Activated CD4-positive, alpha-beta T cell treated with anti-CD3 and anti-CD28 coated beads for 36 hours (primary cell): ENCODE measurements at places on chromosomes 4 and X.

DNA sequence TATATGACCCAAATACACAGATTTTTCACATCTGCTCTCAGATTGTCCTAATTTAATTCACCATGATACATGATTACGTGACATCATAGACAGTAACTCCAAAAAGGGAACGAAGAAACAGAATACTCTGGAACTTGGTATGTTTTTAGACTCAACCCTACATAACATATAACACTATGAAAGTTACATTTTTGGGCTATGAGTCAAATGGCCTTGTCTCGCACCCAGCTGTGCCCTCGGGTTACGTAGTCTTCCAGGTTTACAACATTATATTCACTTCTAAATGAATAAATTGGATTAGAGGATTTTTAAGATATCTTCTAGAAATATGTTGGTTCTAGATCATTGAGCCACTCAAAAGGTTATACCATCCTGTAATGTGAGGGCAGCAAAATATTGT lies 2089.6 kb upstream of the TENM3 start:
- no peaks in the 10 kb centered on the region for H3K36me3 ChIP-seq
- no peak for DNase-seq
- H3K27me3 ChIP-seq, result no peaks in the 10 kb centered on the region
- no peak overlapping the region for H3K4me3 ChIP-seq
- no peaks in the 10 kb centered on the region for H3K4me1 ChIP-seq

DNA sequence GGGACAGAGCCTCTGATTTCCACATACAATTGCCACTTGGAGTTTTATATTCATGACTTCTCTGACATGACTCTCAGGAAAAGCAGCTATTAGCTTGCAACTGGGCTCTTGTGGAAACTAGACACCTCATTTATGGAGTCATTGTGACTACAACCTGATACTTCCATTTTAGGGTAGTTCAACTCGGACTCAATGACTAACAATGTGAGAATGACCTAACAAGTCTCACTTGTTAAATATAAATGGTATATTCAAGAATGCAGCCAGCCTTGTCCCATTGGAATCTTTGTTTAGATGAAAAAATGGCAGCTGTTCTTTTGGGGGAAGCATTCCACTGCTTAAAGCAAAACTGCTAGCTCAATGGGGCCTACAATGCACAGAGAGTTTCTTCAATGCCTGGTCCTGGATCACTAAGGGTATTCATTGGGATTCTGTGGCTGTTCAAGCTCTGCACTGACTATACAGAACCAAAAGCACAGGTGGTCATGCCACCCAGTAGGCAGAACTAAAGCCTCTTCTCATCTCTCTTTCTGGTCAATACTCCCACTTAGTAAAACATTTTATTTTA lies 36.5 kb upstream of the GLRA3 start:
- no peak for DNase-seq
- no peak overlapping the region for H3K4me3 ChIP-seq
- H3K36me3 ChIP-seq, result no peaks in the 10 kb centered on the region
- no peak overlapping the region for H3K27ac ChIP-seq
- H3K4me1 ChIP-seq, result no peaks in the 10 kb centered on the region
- no peaks in the 10 kb centered on the region for H3K27me3 ChIP-seq

GRCh38 chrX:40151211-40152172 lies 53.7 kb upstream of the BCOR start:
- peaks cover 4% of the 10 kb centered on the region for H3K4me1 ChIP-seq
- peaks cover 5% of the 10 kb centered on the region for H3K36me3 ChIP-seq
- H3K27ac ChIP-seq, result no peak overlapping the region
- no peaks in the 10 kb centered on the region for H3K27me3 ChIP-seq

DNA sequence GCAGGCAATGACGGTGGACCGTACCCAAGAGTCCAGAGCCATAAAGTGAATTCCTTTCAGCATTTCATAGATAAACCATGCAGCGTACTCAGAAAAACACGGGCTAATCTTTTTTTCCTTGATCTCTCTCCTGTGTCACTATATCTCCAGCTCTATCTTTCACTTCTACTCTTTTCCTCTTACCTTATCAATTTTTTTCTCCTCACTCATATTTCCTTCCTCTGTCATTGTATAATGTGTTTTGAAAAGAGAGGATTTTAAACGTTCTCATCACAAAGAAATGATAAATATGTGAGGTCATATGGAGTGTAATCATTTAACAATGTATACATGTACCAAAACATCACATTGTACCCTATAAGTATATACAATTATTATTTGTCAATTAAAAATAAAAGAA lies 176.5 kb downstream of the CPE start:
- H3K4me3 ChIP-seq, result no peak overlapping the region
- no peak overlapping the region for H3K27ac ChIP-seq
- H3K4me1 ChIP-seq, result no peaks in the 10 kb centered on the region
- peaks cover 8% of the 10 kb centered on the region for H3K27me3 ChIP-seq
- no peak for DNase-seq
- H3K36me3 ChIP-seq, result no peaks in the 10 kb centered on the region

DNA sequence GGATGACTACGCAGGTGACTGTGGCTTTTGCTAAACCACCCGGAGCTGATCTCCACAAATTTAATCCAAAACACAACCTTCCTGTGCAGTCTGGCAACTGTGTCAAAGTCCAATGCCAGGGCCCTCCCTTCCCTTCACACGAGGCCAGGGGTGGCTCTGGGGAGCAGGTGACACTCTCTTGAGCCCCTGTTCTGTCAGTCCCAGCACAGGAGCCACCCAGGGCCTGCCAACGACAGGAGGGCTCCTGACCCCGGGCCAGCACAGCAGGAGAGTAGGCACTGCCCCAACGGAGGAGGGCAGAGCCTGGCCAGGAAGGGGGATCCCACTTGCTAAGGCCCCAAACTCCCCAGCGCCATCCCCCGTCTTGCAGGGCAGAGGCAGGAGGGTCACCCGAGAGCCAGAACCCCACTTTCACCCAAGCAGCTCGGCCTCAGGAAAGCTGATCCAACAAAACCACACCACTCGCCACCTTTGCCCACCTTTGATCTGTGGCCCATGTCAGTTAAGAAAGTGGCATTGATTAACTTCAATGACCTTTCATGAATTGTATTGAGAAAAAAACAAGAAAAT lies 44.7 kb downstream of the FAM53A start:
- no peak overlapping the region for H3K27ac ChIP-seq
- H3K27me3 ChIP-seq, result no peaks in the 10 kb centered on the region
- H3K4me3 ChIP-seq, result no peak overlapping the region
- no peak for DNase-seq
- no peaks in the 10 kb centered on the region for H3K36me3 ChIP-seq

DNA sequence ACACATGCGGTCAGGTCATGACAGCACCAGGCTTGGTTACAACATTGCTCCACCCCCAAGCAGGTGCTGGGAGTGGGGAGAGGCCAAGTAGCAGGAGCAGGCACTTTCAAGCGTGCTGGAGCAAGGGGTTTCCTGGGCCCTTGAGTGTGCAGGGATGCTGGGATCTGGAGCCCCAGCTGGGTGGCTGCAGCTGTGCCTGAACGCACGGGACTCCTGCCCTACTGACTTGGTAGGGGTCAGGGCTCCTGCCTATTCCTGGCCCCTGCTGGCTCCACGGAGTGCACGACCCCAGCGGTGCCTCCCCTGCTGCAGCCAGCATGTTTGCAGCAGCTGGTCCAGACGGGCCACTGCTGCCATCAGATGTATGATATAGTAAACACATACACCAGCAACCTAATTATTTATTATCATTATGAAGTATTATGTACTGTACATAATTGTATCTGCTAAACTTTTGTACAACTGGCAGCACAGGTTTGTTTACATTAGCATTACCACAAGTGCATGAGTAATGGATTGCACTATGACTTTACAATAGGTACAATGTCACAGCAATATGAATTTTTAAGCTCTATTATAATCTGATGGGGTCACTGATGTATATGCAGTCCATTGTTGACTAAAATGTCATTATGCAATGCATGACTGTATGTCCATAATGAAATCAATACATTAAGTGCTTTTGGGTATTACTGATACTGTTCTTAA lies 620.6 kb downstream of the RAPGEF2 start:
- H3K4me3 ChIP-seq, result no peak overlapping the region
- no peak for DNase-seq
- no peak overlapping the region for H3K27ac ChIP-seq

DNA sequence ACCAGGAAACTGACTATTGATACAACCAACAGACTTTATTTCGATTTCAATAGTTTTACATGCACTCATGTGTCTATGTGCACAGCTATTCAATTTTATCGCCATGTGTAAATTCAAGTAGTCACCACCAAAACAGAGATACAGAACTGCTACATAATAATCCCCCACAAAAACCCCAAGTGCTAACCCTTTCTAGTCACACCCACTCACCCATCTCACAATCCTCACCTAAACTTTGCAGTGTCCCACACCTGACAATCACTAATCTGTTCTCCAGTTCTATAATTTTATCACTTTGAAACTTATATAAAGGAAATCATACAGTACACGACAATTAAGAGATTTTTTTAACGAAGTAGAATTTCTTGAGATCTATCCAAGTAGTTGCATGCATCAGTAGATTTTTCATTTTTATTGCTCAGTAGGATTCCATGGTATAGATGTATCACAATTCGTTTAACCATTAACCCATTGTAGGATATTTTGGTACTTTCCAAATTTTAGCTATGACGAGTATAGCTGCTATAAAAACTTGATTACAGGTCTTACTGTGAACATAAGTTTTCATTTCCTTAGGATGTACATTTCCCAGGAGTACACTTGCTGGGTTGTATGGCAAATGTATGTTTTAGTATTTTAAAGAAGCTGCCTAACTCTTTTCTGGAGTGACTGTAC lies 85.9 kb downstream of the CASK start:
- H3K27me3 ChIP-seq, result no peaks in the 10 kb centered on the region
- H3K4me3 ChIP-seq, result no peak overlapping the region
- peaks cover 12% of the 10 kb centered on the region for H3K4me1 ChIP-seq

GRCh38 chr4:82561786-82562563 lies at the start of gene TMEM150C:
Gene TMEM150C (minus strand): TSS chr4:82561988. CDS start chr4:82504657, 57,331 bp downstream.
- H3K36me3 ChIP-seq, result no peaks in the 10 kb centered on the region
- peaks cover 46% of the 10 kb centered on the region for H3K27me3 ChIP-seq
- peaks cover 10% of the 10 kb centered on the region for H3K4me1 ChIP-seq
- no peak within 1 kb of the TSS for H3K27ac ChIP-seq

GRCh38 chr4:88812420-88812819 lies 114.8 kb upstream of the NAP1L5 start:
- no peak overlapping the region for H3K4me3 ChIP-seq
- H3K4me1 ChIP-seq, result no peaks in the 10 kb centered on the region
- no peak overlapping the region for H3K27ac ChIP-seq
- DNase-seq, result no peak
- no peaks in the 10 kb centered on the region for H3K36me3 ChIP-seq

DNA sequence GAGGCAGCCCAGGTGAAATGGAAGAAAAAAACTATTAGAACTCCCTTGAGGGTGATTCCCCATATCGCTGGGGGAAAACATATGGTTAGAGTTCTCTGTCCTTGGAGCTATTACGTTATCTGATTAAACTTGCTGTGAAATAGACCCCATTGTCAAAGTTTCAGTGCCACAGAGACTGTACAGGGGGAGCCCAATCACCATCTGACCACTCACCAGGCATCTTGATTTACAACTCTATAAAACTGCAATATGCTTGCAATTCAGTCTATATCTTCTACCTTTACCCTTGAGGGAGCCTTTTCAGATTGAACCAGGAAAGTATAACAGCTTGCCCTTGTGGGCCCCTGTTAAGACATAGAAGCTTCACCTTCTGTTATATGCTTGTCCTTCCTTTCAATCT lies 18.2 kb downstream of the TMEM255A start:
- H3K4me1 ChIP-seq, result peaks cover 7% of the 10 kb centered on the region
- no peak for DNase-seq
- no peaks in the 10 kb centered on the region for H3K27me3 ChIP-seq
- no peaks in the 10 kb centered on the region for H3K36me3 ChIP-seq

DNA sequence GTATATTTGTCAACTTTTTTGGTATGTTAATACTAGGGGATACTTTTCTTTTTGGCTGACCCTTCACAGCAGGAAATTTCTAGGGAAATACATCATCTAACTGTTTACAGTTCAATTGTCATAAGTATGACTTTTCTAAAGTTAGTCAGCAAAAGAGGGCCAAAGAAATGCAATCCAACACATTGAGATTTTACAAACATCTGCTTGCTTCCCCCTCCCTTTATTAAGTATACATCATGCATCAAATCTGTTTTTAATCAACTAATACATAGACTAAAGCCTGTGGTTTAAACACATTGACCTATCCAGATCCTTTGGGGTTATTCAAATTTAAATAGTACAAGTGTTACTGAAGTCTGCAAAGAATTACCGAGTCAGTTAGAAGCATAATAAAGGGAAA lies 93.9 kb downstream of the MID1 start:
- H3K27me3 ChIP-seq, result no peaks in the 10 kb centered on the region
- H3K36me3 ChIP-seq, result no peaks in the 10 kb centered on the region
- H3K4me1 ChIP-seq, result no peaks in the 10 kb centered on the region
- no peak overlapping the region for H3K4me3 ChIP-seq
- no peak overlapping the region for H3K27ac ChIP-seq
- no peak for DNase-seq

DNA sequence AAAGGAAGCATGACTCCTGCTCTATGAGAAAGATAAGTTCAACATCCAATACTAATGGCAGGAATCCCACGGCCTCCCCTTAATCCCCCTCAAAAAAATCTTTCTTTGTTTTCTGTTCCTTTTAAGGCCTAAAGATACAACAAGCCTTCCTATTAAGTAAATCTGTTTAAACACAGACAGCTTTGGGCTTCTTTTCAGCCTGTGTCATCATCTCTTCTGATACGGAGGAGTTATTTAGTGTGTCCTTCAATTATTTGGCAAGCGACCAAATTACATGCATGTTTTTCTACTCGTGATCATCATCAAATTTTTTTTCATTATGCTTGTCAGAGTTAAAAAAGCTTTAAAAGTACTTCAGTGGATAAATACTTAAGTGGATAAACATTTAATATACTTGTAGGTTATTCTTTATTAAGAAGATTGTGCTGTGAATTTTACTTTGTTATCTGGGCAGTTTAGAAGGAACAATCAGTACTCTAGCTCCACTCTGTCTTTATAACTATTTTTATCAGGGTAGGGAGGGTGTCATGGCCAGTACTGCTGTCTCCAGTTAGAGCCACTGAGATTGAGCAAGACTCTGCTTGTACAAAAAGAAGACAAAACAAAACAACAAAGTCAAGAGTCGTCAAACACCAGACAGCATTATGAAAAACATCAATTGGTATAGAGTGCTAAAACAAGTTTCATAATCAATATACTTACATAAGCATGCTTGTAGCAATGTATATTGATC lies 210.7 kb downstream of the PRR32 start:
- H3K27me3 ChIP-seq, result no peaks in the 10 kb centered on the region
- H3K27ac ChIP-seq, result no peak overlapping the region
- no peak for DNase-seq
- H3K4me3 ChIP-seq, result no peak overlapping the region

- no peak for DNase-seq
- H3K36me3 ChIP-seq, result no peaks in the 10 kb centered on the region
- H3K4me1 ChIP-seq, result no peaks in the 10 kb centered on the region
- H3K27ac ChIP-seq, result no peak overlapping the region
These were observed 571.9 kb downstream of the SPOCK3 start for GRCh38 chr4:166662266-166662843.
